ENCODE measurements at places on chromosomes 2 and 18.

GRCh38 chr18:39424261-39424660, 1858.7 kb upstream of the CELF4 start:
- no peak for DNase-seq

DNA sequence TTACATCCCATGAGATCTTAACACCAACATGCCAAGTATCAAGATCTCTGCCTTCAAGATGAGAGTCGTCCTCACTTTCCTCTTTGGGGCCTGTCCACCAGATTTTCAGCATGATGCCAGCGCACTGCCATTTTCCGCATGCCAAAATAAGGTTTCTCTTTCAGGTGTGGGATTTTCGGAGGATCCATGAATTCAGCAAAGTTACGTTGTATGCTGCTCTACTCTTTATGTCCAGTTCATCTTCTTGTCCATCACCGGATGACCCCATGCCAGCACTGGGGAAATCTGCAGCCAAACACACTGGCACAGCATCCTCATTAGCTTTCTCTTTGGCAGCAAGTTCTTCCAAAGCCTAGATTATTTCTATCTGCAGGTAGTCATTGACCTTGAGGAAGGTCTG, 4.9 kb upstream of the HAAO start:
- DNase-seq, result no peak

- no peak for DNase-seq
Measured at GRCh38 chr2:233117811-233118647, 57.9 kb downstream of the INPP5D start.

DNA sequence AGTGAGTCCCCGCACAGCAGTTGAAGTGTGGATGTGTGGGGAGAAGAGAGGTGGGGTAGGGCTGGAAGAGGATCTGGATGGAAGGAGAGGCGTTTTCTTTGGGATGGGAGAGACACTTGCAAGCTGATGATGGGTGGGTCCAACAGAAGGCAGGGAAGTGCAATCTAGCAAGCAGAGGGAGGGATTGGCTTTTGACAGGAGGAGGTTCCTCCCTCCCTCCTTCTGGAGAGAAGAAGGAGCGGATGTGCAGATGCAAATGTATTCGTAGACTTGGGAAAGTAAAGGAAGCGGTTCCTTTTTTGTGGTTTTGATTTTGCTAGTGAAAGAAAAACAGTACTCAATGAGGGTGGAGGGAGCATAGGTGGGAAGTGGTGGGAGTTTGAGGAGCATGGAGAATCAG, 48.9 kb downstream of the LAMA3 start:
- no peak for DNase-seq

DNA sequence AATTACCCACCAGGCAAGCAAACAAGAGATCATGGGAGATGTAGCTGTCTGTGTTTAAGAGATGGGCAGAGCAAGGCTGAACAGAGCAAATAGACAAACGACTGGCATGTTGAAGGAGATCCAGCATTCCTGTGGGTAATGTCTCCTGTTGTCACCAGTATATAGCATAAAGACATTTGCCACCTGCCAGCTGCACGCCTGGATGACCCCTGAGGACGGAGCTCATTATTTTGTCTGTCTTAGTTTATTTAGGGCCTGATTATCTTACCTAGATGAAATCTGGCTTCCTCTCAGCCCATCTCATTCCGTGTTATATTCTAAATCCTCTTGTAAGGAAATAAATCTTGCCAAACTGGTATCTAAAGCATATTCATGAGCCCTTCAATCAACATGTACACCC, 510.3 kb upstream of the LINC00305 start:
- DNase-seq, result no peak

GRCh38 chr18:40215979-40216378, 1739.1 kb upstream of the PIK3C3 start:
- no peak for DNase-seq

GRCh38 chr2:212619954-212620353, 81.4 kb upstream of the ERBB4 start:
- DNase-seq, result no peak

DNA sequence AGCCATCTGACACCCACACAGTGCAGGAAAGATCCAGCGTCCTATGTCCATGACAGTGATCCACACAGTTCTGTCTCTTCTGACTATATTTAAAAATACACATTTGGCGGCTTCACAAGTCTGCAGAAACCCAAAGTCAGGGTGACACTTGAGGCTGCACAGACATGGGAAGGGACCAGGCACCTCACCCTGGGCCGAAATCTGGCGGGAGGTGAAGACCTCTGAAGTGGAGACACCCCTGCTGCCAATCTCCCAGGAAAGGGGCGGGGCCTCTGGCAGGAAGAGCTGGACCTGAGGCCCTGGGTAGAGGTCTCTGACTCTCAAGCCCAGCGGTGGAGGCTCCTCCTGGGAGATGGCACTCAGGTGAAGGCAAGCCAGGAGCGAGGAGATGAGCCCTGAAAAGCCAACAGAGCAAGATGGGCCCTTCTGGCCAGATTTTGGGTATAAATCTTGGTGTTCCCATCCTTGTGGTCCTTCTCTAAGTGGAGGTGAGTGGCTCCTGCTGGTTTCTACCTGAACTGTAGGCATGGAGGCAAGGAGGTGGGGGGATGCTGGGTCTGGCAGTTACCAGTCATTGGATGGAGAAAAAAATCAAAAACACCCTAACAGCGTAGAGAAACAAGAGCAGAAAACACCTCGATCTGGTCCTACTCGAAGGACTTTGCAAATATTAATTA, 248.4 kb downstream of the HDAC4 start:
- no peak for DNase-seq

- DNase-seq, result no peak
Measured at GRCh38 chr2:105746177-105747080, 1.7 kb downstream of the NCK2 start.

DNA sequence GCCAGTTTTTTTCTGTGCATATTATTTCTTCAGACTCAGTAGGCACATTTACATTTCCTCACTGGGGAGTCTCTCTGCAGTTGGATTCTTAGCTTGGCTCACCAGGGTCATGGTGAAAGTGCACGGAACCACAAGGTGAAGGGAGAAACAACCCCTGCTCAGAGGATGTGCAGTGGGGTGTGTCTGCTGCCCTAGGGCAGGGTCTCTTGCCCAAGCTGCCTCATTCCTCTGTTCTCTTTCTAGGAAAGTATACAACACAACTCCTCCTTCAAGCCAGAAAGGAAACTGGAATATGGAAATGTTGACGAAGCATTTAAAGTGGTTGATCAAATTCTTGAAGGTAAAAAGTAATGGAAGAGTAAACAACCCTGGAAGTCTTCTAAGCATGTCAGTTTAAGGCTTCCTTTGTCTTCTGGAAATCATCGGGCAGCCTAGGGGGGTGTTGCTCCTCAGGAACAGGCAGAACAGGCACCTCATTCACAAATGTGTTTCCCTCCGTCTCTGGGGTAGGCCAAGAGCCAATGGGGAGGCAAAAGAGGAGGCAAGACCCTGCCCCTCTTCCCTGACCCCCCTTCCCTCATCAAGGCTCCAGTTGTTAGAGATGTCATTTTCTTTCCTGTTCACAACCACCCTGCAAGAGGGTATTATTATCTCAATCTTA, 41.4 kb downstream of the AOX1 start:
- DNase-seq, result no peak

GRCh38 chr2:74835831-74836674, 2.1 kb downstream of the HK2 start:
- peak; percentile 65 for DNase-seq

DNA sequence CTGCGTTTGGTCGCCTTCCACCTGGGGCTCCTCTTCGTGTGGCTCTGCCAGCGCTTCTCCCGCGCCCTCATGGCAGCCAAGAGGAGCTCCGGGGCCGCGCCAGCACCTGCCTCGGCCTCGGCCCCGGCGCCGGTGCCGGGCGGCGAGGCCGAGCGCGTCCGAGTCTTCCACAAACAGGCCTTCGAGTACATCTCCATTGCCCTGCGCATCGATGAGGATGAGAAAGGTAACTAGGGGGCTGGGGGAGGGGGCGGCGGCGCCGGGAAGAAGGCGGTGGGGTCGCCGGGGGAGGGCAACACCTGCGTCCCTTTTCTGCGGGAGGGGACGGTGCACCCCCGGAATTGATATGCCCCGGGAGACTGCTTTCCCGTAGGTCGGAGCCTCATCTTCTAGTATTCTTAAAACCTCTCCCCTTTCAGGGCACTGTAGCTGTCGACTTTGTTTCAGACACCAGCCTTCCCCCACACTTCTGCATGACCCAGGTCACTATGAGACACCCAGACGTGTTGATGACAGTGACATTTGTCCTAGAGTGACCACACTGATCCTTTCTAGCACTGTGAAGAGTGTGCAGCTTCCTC, 755 bp downstream of the SPAST start:
- DNase-seq, result peak; percentile 21

DNA sequence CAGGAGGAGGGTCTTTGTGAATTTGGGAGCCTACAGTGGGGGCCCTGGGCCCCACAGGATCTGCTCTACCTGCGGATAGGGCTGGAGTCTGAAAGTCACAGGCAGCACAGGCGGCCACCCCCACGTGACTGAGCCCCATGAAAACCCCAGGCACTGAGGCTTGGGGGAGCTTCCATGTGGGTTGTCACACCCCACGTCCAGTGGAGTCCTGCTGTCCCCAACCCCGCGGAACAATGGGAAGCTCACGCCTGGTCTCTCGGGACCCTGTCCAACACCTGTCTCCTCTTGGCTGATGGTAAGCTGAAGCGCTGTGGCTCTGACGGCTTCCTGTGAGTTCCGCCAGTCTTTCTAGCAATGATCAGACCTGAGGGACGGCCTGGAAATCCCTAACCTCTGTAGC, 85.8 kb downstream of the PTGR3 start:
- DNase-seq, result no peak

GRCh38 chr2:37365669-37366068, 21.2 kb downstream of the QPCT start:
- DNase-seq, result no peak

GRCh38 chr2:208195531-208195930, 5.7 kb upstream of the C2orf80 start:
- DNase-seq, result no peak

DNA sequence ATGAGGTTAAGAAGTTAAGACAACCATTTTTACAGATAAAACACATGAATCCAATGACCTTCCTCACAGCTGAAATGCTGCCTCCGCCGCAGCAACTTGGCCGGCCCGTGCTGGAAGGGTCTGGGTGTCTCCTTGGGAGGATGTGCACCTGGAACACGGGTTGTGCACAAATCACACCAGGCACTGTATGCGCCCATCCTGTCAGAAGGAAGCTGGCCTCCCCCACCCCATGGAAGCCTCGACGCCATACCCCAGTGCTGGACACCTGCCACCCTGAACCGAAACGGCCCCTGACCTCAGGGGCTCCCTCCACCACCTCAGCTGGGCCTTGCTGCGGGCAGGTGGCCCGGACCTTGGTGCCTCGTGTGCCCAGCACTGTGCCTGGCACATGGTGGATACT, 111.8 kb downstream of the PXDN start:
- no peak for DNase-seq

- no peak for DNase-seq
Measured at GRCh38 chr2:157696036-157696435, 67.4 kb upstream of the ACVR1C start.

DNA sequence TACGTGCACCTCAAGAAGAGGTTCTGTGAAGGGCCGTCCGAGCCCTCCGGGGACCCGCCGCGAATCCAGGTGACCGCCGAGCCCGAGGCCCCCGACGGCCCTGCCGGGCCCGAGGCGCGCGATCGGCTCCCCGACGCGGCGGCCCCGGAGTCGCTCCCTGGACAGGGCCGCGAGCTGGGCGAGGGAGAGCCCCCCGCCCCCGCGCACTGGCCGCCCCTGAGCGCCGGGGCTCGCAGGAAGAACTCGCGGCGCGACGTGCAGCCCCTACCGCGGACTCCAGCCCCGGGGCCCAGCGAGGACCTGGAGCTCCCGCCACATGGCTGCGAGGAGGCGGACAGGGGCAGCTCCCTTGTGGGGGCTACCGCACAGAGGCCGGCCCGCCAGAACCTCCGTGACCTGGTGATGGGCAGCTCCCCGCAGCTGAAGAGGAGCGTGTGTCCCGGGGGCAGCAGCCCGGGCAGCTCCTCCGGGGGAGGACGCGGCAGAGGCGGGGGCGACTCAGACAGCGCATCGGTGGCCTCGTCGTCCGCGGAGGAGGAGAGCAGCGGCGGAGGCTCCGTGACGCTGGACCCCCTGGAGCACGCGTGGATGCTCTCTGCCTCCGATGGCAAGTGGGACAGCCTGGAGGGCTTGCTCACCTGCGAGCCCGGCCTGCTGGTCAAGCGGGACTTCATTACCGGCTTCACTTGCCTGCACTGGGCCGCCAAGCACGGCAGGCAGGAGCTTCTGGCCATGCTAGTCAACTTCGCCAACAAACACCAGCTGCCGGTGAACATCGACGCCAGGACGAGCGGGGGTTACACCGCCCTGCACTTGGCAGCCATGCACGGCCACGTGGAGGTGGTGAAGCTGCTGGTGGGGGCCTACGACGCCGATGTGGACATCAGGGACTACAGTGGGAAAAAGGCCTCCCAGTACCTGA, 812 bp downstream of the SOWAHC start:
- peak; percentile 50 for DNase-seq

- DNase-seq, result peak; percentile 29
Measured at GRCh38 chr2:234548695-234549420, 52.0 kb upstream of the ARL4C start.

DNA sequence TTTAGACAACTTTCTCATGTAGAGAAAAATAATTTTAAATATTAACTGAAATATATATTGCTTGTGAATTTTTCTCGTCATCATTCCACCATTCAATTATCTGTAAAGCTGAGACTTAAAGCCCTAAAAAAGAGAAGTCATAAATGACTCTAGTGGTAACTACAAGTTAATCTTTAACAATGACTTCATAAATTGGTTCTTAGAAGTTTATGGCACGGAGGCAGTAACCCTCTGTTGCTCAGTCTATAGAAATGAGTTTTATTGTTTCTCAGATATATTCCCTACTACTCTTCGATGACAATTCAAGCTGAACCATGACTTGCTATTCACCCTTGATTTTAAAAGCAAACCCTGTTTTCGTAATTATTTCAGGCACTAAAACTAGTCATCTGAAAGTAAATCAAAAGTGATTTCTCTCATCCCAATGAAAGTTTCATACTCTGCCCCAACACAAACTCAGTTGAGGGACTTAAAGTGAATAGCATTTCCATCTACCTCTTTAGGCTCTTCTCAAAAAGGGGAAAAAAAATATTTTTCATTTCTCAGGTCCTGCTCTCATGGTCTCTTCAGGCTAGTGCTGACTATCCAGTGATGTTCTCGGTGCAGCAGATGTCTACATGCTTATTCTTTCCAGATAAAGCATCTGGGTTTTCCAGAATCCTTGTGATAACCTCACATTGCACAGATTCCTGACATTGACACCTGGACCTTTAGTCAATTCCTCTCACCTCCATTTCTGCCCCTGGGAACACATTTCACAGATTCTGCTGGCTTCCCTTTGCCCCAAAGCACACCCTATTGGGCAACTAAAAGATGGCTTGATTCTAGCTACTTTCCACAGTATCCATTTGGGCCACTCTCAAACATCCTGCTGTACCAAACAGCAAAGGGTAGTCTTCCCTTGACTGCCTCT, 207.8 kb upstream of the LRATD1 start:
- no peak for DNase-seq

DNA sequence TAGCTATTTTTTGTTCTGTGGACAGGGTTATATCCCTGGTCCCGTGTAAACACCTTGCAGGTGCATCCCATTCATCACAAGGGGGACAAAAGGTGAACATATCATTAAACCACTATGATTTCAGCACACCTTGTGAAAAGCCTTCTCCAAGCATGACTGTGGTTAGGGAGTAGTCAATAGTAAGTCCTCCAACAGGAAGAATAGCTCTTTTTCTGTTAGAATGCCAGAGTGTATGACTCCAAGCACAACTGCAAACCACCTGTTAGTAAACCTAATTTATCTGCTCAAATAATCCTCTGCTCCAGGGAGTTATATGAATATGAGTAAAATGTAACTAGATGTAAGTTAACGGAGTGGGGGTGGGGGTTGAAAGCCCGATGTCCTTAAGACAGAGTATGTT, 240.5 kb downstream of the AGPS start:
- no peak for DNase-seq

All from mesenchymal stem cell (in vitro differentiated cells and primary cell).